ENCODE measurements at places on chromosomes 7 and 10.

DNA sequence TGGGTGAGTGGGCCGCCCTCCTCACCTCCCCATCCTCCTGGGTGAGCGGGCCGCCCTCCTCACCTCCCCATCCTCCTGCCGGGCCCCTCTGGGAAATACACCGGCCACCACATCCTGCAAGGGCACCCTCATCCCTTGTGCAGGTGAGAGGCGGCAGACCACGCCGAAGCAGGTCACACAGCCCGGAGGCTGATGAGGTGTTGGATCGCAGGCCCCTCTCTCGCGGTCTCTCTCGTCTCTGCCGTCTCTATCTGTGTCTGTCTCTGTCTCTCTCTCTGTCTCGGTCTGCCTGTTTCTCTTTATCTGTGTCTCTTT is 30.8 kb upstream of the FOXL3 start:
- no peak for DNase-seq

- no peak for DNase-seq
Measured at GRCh38 chr7:132980402-132980801, 101.5 kb downstream of the CHCHD3 start.

- DNase-seq: no peak
Measured at GRCh38 chr10:12679636-12680035, 321.9 kb downstream of the CCDC3 start.

- no peak for DNase-seq
Measured at GRCh38 chr10:21161647-21162046, 264.5 kb upstream of the NEBL start.

- no peak for DNase-seq
Measured at GRCh38 chr7:30351286-30351685, 66.9 kb downstream of the ZNRF2 start.

DNA sequence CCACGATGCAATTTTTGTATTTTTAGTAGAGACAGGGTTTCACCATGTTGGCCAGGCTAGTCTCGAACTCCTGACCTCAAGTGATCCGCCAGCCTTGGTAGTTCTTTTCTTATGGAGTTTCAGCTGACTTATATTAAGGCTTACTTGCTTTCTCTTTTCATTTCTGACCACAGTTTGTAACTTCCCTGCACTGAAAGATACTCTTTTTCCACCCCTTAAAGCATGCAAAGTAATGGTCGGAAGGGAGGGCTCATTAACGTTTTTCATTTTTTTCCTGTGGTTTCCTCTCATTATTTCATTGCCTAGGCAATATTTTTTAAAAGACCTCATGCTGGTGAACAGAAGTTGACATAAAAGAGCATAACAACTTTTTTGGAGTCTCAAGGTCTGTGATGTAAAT is 27.0 kb downstream of the ADRB1 start:
- DNase-seq: no peak

- DNase-seq: no peak
Measured at GRCh38 chr10:3002304-3002703, 65.0 kb upstream of the PFKP start.
